ENCODE measurements at places on chromosomes 13 and 19.

- DNase-seq = no peak
These were observed 5.1 kb upstream of the MKNK2 start for GRCh38 chr19:2055931-2056836.

DNA sequence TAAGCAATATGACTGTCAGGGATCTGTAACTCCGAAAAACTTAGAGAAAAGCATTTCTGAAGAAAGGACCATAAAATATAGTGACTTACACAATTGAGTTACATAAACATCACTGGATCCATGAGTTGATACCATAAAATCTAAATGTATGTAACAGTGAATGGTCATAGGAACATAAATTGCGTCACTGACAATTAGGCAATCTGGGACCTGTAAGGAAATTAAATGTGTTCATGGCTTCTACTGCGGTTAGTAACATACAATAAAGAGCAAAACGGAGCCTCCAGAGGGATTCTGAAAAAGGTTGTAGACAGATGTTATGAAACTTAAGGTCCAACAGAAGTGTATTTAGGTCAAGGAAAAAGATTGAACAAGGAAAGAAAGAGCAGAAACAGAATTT lies 27.1 kb downstream of the POU4F1 start:
- DNase-seq = no peak

- DNase-seq = no peak
These were observed 1.0 kb downstream of the AXL start for GRCh38 chr19:41219924-41220567.

GRCh38 chr13:30565658-30566057 lies 52.1 kb upstream of the USPL1 start:
- no peak for DNase-seq

DNA sequence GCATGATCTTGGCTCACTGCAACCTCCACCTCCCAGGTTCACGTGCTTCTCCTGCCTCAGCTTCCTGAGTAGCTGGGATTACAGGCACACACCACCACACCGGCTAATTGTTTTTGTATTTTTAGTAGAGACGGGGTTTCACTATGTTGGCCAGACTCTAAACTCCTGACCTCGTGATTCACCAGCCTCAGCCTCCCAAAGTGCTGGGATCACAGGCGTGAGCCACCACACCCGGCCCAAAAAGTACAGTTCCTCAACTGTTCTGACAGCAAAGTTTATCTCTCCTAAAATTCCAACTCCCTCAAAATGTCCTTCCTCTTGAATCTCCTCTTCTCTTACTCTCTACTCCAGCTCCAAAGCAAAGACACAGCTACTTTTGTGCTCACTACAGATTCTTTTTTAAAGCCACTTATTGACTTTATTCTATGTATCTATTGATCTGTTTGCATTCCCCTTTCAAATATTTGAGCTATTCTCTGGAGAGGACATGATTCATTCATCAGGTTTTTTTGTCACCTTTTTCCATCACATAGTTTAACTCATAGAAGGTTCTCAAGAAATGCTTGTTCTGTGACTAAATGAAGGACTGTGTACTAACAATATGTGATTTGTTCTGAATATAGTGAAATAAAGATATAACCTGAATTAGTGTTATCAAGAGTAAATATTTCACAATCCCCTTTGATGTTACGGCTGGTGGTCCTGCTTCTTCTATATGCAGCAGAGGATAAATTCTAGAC lies 142.2 kb downstream of the TBC1D4 start:
- no peak for DNase-seq

DNA sequence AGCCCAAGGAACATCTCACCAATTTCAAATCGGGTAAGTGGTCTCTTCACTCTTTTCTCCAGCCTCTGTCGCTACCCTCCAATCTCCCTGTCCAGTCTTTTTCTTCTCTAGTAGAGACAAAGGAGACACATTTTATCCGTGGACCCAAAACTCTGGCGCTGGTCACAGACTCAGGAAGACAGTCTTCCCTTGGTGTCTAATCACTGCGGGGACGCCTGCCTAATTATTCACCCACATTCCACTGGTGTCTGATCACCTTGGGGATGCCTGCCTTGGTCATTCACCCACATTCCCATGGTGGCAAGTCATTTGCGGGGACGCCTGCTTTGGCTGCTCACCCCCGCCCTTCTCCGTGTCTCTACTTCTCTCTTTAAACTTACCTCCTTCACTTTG lies 13.8 kb upstream of the OR10H1 start:
- DNase-seq = no peak

- DNase-seq = peak; percentile 95
These were observed at the start of gene BABAM1 for GRCh38 chr19:17266975-17267788. BABAM1 (plus strand) TSS chr19:17267443; CDS start chr19:17268807, 1,364 bp downstream.

DNA sequence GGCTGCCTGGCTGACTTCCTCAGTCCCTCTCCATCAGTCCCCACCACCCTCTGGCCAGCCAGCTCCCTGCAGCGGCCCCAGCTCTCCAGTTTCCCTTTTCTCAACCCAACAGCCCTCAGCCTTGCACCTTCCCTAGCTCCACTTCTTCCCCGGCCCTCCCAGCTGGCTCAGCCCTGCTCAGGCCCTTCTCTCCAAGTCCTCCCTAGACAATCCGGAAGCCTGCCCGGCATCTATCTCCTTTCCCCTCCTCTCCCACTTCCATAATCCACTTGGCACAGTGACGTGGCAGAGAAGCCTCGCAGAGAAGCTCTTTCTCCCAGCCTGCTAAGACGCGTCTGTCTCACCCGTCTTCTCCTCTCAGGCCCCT lies 1.1 kb downstream of the UBXN6 start:
- DNase-seq = no peak

GRCh38 chr19:12187625-12188024 lies 24.7 kb downstream of the ZNF136 start:
- no peak for DNase-seq

DNA sequence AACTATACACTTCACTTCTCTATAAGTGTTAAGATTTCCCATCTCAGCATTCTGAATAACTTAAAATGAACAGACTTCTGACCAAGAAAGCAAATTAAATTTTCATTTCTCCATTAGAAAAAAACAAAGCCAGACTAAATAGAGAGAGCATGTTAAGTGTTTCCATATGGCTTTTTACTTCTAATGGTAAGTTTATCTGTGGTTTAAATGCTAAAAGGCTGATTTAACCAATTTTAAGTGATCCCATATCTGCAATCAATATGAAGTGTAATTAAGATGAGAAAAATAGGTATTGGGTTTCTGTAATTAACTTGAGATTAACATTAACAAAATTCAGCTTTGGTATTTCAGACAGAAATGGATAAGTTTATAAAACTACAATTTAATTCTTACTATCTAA lies 107.8 kb downstream of the ELF1 start:
- no peak for DNase-seq

DNA sequence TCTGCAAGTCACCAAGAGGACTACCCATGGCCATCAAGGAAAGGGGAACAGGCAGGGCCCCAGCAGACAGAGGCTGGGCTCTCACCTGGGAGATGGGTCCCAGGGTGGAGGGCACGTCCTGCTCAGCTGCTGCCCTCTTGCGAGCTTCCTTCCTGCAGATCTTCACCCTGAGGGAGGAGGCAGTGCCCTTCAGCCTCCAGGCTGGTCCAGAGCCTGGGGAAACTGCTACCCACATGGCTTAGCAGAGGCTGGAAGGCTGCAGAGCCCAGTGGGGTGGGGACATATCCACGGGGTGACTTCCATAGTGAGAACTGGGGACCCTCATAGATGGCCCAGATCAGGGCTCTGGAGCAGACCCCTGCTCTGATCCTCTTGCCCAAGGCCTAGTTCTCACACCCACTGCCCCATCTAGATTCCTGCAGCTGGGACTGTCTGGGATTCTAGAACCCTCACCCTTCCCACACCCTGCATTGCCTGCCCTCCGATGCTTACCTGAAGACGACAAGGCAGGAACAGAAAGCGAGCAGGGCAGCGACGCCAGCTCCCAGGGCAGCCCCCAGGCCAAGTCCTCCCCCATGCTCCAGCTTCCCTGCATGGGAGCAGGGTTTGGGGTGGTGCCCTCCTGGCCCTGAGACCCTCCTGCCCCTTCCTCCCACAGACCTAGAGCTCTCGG lies 9.0 kb downstream of the SIGLEC11 start:
- no peak for DNase-seq

- DNase-seq = no peak
These were observed 21.7 kb upstream of the FBXL3 start for GRCh38 chr13:77048681-77049080.
